B cell (primary cell): ENCODE measurements at places on chromosomes 4 and X.

- DNase-seq = no peak
These were observed 86.0 kb upstream of the GIMD1 start for GRCh38 chr4:106454581-106454980.

- no peak for DNase-seq
These were observed 74.4 kb downstream of the PDLIM5 start for GRCh38 chr4:94525993-94526728.

DNA sequence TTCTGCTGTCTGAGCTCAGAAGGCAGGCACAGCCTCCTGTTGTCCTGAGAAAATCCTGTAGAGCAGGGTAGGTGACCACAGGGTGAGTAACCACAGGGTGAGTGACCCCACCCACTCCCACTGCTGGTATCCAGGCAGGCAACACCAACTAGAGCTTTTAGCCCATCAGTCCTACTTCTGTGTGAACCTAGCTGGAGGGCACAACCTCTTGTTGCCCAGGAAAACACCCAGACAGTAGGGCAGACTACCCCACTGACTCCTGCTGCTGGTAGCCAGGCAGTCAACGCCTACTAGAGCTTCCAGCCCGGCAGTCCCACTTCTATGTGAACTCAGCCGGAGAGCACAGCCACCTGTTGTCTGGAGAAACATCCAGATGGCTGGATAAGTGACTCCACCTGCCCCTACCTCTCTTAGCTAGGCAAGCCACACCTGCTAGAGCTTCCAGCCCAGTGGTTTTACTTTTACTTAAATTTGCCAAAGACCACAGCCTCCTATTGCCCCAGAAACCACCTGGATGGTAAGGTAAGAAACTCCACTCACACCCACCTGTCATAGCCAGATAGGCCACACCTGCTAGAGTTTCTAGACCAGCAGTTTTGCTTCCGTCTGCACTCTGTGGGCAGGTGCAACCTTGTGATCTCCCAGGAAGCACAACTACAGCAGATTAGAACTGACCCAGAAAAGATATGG is 371.6 kb downstream of the INPP4B start:
- no peak for DNase-seq

DNA sequence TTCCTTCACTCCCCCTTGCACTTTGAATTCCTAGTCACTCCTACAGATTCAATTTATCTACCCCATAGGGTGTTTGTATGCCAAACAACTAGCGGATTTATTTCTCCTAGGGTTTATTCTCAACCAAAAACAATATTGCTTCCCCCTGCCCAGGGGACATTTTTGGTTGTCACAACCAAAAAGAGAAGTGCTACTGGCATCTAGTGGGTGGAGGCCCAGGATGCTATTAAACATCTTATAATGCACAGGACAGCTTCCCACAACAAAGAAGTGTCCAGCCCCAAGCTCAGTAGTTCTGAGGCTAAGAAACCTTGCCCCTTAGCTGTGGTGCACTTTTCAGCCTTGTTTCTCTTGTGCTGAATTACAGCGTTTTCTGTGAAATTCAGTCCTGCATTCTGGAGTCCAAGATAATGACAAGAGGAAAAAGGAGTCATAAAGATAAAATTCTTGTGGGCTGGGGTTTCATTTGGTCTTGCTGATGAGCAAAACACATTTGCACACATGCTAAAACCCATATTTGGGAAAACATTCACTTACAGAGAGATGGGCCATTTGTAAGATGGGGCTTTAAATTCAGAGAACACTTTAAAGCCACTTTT is 11.2 kb upstream of the SYTL4 start:
- no peak for DNase-seq

- DNase-seq = no peak
These were observed 87.0 kb downstream of the GLRA2 start for GRCh38 chrX:14616301-14616700.

DNA sequence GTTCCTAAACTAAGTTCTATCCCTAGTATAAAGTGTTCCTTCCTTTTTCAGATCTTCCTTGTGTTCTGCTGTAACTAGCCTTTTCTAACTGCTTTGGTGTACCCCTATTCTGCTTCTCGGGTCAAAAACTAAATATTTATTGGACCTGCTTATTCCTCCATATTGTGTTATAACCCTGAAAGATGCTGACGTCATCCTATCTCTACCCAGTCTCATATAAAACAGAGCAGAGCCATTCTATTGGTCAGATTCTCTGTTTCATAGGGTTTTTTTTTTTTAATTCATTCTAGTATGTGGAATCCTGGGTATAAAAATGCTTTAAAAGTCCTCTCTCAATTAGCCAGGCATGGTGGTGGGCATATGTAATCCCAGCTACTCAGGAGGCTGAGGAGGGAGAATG is 349.7 kb downstream of the ACTRT1 start:
- no peak for DNase-seq

GRCh38 chrX:9871701-9872268 is 85.6 kb downstream of the SHROOM2 start:
- no peak for DNase-seq

DNA sequence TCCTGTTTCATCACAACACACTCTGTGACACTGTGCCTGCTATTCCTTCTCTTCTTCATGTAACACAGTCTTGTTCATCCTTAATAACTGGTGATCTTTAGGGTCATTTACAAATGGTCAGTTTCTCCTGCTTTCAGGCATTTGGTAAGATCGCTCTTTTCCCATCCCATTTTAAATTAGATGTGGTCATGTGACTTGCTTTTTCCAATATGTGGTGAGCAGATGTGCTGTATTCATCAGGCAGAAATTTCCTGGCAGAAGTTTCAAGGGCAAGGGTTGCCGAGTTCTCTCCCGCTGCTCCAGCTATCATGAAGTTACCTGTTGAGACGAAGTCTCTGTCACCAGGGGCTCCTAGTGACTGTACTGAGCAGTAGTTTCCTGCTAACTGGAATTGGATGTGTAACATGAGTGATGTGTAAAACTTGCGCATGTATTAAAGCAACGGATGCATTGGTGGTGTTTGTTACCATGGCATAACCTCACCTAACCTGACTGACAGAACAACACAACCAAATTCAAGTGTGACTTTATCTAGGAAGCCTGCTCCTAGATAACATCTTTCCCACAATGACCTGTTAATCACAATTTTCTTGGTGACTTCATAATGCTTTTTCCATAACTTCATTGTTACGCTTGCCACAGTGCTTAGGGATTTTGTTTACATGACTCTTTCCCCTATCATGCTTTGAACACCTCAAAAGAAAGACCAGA is 29.5 kb upstream of the BMPR1B start:
- no peak for DNase-seq

GRCh38 chrX:37453821-37454220 is 104.7 kb downstream of the PRRG1 start:
- no peak for DNase-seq

DNA sequence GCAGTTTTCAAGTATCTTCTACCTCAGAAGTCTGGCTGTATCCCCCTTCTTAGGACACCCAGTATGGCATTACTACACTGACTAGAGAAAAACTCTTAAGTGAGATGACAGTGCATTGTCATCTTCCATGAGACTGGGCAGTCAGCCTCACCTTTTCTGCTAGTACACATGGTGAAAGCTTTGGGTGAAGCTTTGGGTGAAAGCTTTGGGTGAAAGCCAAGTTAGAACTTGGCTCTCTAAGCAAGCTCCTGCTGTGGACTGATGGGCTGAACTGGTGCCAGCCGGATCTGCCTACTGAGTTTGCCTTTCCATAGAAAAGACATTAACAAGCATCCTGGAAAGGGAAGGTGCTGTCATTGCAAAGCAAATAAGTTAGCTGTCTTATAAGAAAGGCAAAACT is 8.8 kb downstream of the EPHA5 start:
- no peak for DNase-seq

DNA sequence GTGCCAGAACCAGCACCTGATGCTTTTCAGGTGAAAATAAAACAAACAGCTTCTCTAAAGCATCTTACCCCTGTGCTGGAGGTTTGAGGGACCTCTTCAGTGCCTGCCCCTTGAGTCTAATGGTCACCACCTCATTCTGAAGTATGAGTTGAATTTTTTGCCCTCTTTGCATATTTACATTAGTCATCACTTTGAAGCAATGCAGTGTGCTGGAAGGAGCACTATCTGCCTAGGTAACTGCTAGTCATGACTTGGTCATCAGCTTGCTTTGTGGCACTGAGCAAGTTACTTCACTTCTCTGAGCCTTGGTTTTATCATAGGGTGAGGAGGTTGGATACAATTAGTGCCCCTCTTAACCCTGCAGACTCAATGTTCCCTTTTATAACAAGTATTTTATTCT is 44.9 kb downstream of the SPATA18 start:
- DNase-seq = no peak

DNA sequence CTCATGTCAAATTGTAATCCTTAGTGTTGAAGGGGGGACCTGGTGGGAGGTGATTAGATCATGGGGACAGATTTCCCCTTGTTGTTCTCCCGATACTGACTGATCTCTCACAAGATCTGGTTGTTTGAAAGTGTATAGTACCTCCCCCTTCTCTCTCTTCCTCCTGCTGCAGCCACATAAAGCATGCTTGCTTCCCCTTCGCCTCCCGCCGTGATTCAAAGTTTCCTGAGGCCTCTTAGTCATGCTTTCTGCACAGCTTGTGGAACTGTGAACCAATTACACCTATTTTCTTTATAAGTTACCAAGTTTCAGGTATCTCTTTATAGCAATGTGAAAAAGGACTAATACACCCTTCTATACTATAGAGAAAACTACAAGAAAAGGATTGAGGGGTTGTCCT is 1170.5 kb upstream of the AGA start:
- no peak for DNase-seq

GRCh38 chr4:85676050-85676425 is 201.1 kb downstream of the ARHGAP24 start:
- DNase-seq = no peak

DNA sequence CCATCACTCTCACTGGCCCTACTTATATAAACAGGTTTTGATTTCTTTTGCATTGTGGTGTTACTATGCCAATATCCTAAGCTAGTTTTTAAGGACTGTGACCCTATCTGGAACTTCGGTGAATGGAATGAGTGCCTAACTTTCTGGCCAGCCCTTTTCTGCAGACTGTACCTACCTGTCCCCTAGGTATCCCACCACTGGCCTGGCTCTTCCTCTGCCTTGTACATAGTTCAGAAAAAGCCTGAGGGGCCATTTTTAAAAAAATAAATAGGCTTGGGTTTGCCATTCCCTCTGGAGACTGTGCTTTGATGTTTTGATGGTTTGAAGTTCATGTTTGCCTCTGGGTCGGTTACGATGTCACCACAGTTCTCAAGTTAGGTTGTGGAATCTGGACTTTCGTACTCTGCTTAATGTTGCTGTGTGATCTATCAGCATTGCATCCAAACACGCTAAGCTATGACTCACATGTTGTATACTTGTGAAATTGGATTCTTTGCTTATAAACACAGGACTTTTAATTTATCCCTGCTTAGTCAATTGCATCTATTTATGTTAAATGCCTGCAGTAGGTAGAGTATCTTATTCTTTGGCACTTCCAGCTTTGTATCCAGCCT is 182.0 kb downstream of the ANKRD50 start:
- no peak for DNase-seq
